ENCODE measurements at places on chromosomes 2 and 18. TPM values are rescaled to one million over a fixed set of nuclear protein-coding genes. Genes with fewer than 3 reads are reported as not detected.

GRCh38 chr2:200787351-200788120 is 24.2 kb upstream of the BZW1 start:
- peak; percentile 76 for DNase-seq

- DNase-seq: no peak
Observed at GRCh38 chr2:240813231-240813921, 6.6 kb downstream of the KIF1A start.

- no peak for DNase-seq
Observed at GRCh38 chr2:209322041-209322440, 101.8 kb upstream of the MAP2 start.

The DSG1 gene
- polyA plus RNA-seq: not detected

DNA sequence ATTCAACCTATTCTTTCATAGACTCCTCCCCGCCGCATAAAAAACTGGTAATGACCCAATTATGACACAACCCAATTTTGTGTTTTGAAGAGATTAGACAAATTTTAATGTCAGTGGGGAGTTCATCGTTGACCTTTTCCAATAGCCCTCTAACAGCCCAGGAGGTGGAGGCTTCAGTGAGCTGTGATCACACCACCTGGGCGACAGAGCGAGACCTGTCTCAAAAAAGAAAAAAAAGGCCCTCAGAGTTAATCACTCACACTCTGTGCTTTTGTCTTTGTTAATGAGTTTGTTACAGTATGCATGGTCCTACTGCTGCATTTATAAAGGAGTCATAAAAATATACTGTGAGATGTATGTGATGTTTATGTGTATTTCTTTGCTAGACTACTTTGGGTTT is 510.6 kb downstream of the CPS1 start:
- no peak for DNase-seq

- no peak for DNase-seq
Observed at GRCh38 chr2:227450311-227450841, 21.6 kb upstream of the AGFG1 start.
